ENCODE measurements at places on chromosomes 5 and 9.

DNA sequence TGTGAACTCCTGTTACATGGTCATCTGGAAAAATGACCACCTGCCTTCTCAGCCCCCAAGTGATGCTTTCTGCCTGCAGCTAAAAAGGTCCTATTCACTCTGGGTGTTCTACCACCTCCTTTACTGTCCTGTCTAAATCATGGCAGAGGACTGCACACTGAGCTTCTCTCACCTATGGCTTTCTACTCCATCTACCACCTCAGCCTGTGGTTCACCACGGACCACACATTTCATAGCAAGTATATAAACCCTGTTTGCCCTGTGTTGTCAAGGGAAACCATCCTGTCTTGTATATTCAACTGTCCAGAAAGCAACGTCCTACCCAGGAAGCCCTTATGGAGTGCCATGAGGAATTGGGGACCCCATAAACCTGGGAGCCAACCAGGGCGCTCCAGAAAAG, 167.4 kb upstream of the ITGA1 start:
- DNase-seq, result no peak

DNA sequence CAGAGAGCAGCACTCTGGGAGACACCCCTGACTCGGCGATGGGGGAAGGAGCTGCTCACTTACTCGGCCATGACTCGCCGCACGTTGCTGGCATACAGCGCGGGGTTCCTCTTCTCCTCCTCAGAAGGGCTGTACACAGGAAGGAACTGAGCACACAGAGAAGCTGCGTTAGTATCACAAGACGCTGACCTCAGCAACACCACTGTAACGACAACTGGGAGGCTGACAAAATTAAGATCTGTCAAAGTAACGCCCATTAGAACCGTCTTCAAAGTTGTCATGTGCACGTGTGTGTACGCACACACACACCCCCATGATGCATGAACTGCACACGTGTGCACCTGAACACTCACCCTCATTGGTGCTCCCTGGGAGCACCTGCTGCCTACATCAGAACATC, 32.1 kb upstream of the SLC6A3 start:
- no peak for DNase-seq

DNA sequence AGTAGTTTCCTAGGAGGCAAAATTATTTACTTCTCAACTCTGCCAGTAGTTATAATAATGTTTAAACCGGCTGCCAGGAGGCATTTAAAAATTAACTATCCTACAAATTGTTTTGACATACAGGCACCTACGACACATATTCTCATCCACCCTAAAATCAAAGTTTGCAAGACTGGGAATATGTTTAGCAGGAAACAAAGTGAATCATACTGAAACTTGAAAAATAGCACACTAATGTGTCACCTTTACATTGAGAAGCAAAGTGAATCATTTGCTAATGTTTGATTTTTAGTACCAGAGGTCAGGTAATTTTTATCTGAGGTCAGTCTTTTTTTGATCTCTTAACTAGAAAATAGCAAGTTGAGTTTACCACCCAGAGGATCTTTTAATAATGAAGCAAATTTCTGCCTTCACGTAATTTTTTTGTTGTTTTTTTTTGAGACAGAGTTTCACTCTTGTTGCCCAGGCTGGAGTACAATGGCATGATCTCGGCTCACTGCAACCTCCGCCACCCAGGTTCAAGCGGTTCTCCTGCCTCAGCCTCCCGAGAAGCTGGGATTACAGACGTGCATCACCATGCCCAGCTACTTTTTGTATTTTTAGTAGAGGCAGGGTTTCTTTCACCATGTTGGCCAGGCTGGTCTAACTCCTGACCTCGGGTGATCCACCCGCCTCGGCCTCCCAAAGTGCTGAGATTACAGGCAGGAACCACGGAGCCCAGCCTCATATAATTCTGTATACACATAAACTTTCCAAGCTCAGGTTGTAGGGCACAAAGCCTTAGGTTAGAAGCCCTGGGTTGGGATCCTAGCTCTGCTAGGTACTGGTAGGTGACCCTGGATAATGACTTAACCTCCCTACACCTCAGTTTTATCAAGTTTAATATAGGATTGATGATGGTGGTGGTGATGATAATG, 124.3 kb downstream of the UGCG start:
- no peak for DNase-seq

DNA sequence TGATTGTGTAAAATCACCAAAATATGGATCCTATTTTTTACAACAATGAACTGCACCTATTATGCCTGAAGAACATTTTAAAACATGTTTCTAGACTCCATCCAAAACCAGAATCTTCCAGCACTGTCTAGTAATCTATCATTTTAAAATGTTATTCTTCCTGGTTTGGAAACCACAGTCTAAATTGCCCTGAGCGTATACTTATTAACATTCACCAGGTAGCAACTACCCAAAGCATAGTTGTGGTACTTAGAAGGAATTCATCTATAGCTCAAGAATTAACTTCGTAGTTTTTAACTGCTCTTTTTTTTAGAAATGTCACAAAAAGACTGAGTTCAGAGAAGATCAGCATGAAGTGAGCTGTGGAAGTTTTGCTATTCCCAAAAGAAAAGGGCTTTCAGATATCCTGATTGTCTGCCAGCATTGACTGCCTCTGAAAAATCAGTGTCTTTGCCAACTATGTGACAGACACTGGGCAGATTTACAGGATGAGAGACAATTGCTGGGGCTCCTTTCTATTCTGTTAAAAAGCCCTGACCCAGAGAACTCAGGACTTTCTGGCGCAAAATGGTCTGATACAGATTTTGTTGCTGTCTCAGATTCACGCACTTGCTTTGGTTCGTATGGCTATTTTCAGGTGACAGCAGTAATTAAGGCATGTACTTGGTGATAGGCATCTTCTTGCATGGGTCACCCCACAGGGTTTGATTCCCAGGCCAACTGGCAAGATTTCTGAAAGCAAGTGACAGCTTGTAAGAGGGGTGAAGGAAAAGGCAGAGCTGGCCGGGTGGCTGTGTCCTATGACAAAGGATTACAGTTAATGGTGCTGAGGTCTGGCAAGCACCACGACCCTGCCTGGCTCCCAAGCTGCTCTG, 152.5 kb upstream of the RAI14 start:
- DNase-seq, result no peak

DNA sequence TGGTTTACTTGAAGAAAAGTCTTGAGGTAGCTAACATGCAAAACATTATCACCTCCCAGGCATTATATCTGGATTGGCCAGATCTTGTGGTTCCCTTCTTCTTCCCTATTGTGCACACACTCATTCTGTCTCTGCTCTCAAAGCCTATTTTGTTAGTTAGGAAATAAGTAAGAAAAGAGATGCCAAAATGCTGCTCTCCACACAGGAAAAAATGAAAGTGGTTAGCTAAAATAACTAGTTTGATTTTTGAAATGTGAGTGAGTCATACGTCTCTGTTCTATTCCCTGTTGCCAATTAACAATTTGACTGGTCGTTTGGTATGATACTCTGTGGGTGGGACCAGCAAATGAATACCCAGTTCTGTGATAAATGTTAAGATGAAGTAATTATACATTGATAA, 28.1 kb downstream of the LMNB1 start:
- DNase-seq, result no peak

GRCh38 chr5:134184155-134185135, 7.7 kb upstream of the SKP1 start:
- DNase-seq, result peak; percentile 57

DNA sequence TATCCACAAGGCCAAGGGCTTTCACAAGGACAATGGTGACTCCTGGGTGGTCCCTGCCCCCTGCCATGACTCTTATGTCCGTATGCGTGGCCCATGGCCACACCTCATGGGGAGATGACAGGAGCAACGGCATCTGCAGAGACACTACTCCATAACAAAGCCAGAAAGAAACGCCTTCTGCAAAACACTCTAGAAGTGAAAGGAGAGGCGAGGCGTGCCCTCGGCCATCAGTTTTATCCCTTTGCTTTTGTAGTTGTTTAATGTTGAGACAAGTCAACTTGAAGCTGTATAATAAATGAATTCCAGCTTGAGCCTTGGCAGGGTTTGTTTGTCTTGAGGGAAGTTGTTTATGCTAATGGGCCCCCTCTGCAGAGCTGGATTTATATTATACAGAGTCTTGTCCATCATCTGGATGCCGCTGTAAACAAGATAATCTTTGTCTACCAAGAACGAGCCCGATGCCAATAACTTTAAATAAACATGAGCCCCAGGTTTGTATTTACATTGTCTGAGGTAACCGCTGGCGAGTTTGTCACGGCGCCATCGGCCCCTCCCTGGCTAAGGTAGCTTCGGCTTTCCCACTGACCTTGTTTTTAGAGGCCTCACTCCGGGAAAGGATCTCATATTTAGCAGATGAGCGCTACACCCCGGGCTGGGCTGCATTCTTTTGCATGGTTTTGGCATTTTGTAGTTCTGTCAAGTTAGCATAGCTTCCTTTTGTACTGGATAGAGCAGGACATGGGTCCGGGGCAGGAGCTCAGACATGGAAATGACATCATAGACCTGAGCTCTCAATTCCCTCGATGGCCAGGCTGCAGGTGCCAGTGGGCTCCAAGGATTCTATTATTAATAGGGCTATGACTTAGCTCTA, 165.3 kb downstream of the ERCC6L2 start:
- DNase-seq, result no peak

DNA sequence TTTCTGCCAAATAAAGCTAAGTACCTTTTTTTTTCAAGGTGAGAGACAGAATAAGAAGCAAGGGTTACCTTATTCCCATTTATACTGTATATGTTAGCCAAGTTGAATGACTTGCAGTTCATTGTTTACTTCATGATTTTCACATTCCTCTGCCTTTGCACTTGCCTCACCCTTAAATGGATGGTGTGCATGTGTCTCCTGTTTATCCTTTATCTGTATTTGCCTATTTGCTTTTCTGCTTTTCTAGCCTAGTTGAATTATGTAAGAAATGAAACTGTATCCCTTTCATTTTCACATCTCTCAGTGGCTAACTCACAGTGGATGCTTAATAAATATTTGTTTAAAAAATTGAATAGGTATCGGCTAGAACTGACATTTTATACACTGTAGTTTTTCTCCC, 200.8 kb upstream of the ST8SIA4 start:
- DNase-seq, result no peak

DNA sequence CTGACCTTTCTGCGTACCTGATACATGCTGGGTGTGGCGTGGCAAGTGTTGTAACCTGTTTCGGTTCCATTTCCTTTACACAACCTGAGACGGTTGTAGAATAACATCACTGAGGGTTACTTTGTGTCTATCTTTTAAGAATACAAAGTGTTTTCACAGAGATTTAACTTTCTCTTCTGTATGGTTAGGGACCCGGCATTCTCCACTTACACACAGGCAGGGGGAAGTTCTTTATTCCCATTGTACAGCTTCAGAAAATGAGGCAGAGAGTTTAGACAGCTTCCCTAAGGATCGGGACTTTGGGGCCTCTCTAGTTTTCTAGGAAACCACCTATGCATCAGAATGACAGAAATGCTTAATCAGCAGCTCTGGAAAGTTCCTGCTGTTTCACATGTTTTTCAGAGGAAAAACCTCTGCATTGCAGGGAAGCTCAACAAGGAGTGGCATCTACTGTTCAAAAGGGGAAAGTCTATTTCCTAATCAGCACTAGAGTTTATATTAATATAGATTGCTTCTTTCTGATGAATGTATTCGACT, 41.3 kb downstream of the CAST start:
- DNase-seq, result no peak

DNA sequence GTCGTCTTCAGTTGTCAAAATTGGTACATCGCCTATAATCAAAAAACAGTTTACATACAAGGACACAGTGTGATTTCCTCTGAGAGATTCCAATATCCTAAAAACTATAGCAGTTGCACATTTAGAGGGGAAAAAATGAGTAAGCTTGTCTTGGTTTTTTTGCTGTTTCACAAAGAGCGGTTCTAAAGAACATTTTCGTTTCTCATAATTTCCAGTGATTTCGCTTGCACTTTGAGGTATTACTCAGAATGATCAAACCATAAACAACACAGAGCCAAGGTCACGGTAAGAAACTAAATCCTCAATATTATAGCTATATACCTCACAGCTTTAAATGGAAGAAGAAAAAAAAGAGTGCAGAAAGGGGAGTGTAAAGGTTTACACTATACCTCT, 861 bp downstream of the MTX3 start:
- DNase-seq, result no peak

- no peak for DNase-seq
Observed at GRCh38 chr5:669111-669841, 23.9 kb downstream of the TPPP start.

DNA sequence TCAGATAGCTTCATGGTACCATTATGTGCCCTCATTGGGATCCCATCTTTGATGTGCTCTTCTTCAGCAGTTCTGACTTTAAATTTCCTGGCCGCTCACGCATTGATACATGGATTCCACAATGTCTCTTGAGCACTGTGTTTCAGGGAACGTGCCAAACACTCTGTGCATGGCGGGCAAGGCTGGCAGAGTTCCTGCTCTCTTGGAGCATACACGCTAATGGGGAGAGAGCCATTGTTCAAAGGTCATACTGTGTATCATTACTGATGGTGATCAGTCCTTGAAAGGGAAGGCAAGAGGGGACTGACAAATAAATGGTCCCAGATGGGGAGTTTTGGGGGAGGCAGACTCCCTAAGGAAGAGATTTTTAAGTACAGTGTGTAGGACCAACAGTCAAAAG, 52.3 kb downstream of the AMBP start:
- no peak for DNase-seq
